Activated T-cell treated with anti-CD3 and anti-CD28 coated beads, Interleukin-2, amount 50 U/mL, for 48 hours (primary cell): ENCODE measurements at places on chromosomes 5 and 9.

DNA sequence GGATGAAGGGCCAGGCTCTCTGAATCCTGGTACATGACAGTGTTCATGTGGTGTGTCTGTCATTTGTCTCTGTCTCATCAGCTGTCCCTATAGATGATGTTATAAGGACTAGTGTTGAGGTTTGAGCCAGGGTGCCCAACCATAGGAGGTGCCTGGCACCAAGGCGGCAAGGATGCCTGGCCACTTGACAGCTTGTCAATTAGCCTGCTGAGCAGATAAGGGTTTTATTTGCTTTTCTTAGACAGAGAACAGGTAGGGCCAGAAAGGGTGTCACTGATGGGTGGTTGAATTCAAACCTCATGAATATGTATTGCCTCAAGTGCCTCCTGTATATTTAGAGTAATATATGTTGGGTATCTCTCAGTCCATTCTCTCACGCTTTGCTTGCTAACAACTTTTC, 30.1 kb upstream of the AUH start:
- DNase-seq: no peak

GRCh38 chr9:124122321-124122720, 110.8 kb downstream of the LHX2 start:
- no peak for DNase-seq

GRCh38 chr5:171710451-171711024, 75.1 kb upstream of the SMIM23 start:
- no peak for DNase-seq

DNA sequence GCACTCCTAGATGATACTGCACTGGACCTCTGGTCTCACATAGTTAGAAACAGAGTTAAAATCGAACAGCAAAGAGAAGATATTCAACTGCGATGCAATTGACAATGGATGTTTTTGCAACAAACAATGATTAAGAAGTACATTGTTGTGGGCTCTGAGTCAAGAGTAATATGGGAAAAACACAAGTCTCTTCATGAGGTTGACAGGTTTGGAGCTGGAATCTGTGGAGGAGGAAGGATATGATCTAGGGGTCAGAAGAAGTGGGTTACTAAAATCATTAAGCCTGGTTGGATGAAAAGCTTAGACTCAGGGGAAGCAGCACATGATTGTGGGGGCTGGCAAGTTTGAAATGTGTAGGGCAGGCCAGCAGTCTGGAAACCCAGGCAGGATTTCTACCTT, 53.1 kb downstream of the PDCD1LG2 start:
- DNase-seq: no peak

DNA sequence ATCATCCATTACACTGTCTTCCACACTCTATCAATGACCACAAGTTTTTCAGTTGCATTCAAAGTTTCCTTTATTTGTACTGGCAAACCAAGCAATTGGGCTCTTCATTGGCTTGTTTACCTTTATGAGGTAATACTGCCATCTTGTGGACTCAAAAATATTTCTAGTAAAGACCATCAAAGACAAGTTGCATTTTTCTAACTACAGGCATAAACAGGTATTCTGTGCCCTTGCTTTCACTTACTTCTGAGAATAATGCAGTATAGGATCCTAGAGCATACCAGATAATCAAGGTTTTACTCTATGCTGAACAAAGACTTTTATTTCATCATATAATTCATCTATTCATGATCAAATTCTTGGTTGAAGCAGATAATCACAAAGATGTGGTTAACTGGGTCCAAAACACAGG, 173.7 kb upstream of the POU5F2 start:
- DNase-seq: no peak

GRCh38 chr9:17068671-17069070, 66.2 kb upstream of the CNTLN start:
- DNase-seq: no peak

DNA sequence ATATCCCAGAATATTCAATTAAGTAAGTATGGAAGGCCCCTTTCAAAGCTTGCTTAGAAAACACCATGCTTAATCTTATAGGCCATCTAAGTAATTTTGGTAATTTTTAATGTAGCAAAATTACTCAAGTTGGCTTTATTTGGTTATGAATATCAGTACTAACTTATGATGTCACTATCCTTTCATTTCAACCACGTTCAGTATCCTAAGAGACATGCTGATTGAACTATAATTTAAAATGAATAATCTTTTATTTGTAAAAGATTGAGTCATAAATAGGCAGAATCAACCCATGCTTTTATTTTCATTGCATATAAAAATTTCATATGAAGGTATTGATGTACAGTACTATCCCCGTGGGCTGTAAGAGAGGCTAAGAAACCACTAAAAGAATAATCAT, 386.9 kb downstream of the RAB3C start:
- DNase-seq: no peak

DNA sequence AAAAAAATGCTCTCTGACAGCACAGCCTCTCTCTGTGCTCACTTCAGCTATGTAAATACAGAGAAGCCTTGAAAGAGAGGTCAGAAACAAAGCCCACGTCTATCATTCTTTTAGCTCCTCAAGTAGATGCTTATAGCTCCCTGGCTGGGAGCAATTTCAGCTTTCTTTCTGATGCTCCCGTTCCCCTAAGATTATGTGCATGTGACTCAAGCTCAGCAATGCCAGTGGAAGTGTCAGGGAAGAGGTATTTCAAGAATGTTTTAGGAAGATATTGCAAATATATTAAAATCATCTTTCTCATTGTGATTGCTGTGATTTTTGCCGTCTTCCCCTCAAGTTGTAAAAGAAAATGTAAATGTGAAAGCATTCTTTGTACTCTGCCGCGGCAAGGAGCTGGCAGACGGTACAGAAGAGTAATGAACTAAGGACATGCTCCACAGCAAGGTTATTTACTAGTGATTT, 1353.7 kb upstream of the ACO1 start:
- DNase-seq: no peak

DNA sequence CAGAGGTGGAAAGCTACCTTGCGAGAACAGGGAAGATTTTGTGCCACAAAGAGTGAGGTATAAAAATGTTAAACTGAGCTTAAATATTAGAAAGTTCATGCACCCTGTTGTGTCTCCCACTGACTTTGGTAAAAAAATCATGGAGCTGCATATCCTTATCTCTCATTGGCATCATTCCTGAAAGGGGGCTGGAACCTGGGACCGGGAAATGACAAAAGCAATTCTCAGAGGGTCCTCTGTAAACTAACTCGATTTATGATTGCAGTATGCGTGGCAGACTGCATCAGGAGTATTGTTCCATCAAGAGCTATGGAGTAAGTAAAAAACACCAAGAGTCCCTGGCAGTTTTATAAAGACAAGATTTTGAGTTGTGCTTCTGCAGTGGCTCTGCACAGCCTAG, 148.8 kb downstream of the DCP2 start:
- no peak for DNase-seq

- no peak for DNase-seq
Measured at GRCh38 chr9:70262366-70262765, 3.6 kb downstream of the SMC5 start.

GRCh38 chr5:112973904-112974303, 2.7 kb upstream of the DCP2 start:
- DNase-seq: no peak

GRCh38 chr5:43409809-43410271, 2.4 kb downstream of the CCL28 start:
- DNase-seq: no peak

- DNase-seq: no peak
Measured at GRCh38 chr5:150473673-150474358, 24.3 kb upstream of the RPS14 start.

DNA sequence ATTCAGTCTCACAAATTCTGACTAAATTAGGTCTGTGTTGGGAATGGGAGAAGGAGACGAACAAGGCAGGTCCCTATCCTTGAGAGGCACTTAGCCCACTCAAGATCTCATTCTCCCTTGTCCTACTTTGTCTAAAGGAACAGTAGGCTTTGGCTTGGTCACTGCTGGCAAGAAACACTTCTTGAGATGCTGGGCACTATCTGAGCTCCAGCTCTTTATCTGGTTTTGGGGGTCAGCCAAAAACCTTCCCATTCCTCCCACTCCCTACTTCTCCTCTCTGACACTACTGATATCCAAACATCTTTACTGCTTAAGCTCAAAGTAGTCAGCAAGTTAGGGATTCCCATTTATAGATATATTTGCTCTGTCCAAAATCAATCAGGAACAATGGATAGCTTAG, 155.2 kb downstream of the MAPKAP1 start:
- DNase-seq: no peak

DNA sequence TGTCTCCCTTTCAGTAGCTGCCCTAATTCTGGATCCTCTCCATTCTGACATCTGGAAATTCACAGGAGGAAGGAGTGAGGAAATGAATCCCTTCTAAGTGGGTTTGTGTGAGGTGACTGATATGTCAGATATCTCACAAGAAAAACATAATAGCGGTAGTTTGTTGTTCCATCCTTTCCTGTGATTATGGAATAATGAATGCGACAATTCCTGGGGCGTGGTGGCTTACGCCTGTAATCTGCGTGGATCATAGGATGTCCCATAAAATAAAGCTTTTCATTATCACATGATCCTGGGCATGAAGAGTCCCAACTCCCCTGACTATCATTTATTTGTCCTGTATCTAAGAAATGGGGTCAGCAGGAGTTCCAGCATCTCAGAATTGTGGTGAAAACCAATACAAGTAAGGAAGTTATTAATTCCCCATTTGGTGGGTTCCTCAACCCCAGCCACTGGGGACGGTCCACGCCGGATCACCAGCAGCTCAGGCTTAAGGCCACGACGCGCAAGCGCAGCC, 375 bp upstream of the C5orf24 start:
- no peak for DNase-seq

GRCh38 chr5:181112476-181112875, 18.5 kb downstream of the OR2V1 start:
- no peak for DNase-seq

- DNase-seq: no peak
Measured at GRCh38 chr9:86354818-86355309, 654 bp upstream of the TUT7 start.

DNA sequence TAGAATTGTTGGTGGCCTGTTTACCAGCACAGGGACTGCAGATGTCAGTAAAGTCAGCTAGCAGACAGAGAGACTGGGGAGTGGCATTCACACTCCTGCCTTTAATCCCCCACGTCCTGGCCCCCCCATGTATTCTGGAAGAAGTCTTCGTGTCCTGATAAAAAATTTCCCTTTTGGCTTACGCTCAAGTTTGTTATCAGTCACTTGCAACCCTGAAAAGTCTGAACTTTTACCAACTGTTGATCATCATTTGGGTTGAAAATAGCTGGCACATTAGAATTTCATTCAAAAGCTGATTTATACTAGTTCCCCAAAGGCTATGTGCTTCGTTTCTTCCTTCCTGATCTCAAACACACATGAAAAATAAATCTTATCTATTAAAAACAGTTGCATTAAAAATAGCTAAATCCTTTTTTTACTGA, 5.8 kb upstream of the CRHBP start:
- no peak for DNase-seq

DNA sequence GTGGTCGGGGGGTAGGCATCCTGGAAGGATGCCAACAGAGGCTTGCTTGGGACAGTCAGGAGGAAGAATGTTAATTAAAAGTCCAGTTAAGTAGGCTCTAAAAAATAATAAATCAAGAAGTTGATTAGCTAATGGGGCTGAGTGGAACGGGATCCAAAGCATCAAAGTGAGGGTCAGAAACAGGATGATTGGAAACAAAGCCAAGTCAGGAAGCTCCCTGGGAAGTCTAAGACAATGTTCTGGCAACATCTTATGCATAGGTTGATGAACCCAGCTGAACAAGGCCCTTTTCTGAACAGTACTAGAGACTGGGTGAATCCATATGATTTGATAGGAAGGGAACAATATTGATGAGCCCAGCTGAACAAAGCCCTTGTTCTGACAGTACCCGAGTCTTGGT, 50.2 kb upstream of the STARD4 start:
- DNase-seq: no peak

GRCh38 chr5:172776235-172776594, 5.2 kb upstream of the DUSP1 start:
- DNase-seq: no peak

- no peak for DNase-seq
Measured at GRCh38 chr5:122295138-122295537, 16.9 kb upstream of the SNCAIP start.

GRCh38 chr9:37174247-37174646, 53.9 kb downstream of the ZCCHC7 start:
- no peak for DNase-seq

- DNase-seq: no peak
Measured at GRCh38 chr5:14700478-14701436, 36.2 kb downstream of the OTULIN start.

DNA sequence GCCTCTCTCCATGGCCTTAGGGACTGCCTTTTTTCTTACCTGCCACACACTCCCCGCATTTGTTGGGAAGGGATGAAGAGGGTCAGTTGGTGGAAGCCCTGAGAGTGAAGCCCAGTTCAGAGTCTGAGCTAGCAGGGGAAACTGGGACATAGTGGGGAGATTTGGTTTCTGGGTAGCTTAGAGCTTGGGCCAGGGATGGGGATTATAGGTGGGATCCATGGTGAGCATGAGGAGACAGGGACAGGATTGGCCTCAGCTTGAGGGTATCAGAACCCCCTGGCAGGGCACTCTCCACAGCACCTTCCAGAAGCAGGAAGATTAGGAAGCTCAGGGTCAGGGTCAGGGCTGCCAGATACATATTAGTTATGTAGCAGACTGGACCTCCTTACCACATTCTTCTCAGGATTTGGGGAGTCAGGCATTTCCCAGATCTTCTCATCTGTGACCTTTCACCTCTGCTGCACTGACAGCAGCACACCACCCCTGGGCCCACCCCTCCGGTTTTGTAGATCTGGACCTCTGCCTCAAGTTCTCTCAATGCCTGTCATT, 17.9 kb downstream of the OR13J1 start:
- peak; percentile 4 for DNase-seq

DNA sequence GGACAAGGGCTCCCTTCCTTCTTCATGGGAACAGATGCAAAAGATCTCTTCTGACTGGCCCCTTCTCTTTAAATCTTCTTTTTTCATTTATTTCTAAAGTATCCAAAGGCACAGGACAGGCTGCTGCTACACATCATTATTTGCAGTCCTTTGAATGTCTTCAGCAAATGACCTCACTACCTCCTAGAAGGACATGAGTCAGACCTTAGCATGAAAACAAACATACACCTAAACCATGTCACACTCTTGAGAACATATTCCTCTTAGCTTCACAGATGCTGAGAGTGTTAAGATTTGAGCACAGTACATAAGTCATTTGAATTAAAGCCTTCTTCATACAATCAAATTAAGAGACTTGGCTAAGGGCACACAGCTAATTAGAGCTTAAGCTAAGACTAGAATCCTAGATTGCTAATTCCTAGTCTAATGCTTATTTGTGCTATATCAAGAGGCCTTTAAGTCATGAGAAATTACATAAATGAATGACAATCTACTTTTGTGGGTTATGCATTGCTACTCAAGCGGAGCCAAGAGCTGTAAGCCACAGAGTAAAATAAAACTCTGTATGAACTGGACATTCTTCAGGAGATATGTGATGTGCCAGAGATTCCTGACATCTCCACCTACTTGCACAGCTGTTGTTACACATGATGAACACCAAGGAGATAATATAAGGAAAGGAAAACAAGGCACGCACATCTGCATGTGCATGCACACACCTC, 109.1 kb upstream of the PTGER4 start:
- DNase-seq: no peak
